ENCODE measurements at places on chromosomes 16 and 17.

DNA sequence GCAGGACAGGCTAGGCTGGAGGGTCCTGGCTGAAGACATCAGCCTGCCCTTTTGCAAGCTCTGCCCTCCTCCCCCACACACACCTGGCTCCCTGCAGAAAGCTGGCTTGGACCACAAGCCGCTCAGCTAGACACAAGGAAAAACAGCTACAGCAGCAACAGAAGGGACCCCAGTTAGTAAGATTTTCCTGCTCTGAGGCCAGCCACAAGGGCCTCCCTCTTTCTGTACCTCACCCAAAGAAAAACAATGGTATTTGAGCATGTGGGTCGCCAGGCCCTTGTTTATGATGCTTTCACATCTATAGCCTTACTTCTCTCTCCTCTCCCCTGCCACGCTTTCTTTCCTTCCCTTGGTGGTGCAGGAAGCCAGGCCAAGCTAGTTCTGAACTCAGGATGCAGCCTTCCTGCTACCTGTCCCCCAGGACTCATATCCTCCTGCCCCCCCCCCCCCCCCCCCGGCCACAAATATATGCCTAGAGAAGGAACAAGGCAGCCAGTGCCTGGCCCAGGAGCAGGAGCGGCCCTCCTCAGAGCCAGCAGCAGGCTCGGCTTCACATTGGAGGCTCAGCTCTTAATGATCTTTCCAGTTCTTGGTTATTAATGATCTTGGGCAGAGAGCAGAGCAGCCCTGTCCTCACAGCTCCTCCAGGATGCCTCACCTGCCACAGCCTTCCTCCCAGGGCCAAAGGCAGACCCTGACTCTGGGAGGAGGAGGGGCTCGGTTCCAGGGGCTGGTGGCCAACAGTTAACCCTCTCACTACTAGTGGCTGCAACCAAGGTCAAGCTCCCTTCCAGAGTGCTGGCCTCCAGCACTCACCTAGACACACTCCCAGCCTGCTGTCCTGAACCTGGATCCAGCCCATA lies 19.5 kb downstream of the GRIN2C start:
- no peak for DNase-seq

DNA sequence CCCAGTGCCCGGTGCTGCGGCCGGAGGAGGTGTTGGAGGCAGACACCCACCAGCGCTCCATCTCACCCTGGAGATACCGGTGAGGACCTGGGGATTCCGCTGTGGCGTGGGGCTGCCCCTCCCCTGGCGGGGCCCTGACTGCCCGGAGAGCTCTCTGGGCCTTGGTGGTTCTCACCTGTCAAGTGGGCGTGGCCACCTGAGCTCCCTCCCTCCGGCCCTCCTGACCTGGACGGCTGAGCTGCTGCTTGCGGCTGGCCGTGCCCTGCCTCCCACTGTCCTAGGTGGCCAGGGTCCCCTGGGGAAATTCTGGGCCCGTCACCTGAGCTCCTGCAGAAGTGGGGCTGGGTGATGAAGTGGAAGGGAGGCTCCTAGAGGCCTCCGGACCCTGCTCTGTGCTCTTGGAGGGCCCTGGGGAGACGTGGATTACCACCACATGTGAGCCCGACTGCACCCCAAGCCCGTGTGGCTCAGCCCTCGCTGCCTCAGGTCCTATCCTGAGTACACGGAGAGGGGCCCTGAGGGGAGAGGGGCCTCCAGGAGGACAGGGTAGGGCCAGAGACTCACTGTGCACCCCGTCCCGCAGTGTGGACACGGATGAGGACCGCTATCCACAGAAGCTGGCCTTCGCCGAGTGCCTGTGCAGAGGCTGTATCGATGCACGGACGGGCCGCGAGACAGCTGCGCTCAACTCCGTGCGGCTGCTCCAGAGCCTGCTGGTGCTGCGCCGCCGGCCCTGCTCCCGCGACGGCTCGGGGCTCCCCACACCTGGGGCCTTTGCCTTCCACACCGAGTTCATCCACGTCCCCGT lies 1.1 kb downstream of the IL17C start:
- DNase-seq, result no peak

DNA sequence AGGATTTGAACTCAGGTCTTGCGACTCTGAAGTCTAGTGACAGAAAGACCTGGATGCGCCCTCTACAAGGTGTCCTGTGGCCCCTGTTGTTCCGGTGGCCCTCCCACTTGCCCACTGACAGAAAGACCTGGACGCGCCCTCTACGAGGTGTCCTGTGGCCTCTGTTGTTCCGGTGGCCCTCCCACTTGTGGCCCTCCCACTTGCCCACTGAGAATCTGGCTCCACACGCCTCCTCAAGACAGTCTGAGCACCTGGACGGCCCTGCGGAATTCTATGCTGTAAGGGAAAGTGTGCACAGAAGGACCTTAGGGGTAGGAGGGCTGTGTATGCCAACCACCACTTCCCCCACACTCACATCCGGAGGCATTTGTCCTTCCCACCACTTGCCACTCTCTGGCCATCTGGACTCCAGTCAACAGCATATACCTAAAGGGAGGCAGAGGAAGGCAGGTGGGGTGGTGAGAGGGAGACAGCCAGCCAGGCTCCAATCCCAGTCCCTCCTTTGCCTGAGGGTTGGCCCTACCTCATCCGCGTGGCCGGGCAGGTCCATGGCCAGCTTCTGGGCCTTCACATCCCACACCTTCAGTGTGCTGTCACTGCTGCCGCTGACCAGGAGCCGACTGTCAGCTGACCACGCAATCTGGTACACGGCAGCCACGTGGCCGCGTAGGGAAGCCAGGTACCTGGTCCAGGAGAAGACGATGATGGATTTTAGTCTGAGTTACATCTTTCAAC lies 9.1 kb downstream of the NLE1 start:
- no peak for DNase-seq

- no peak for DNase-seq
Measured at GRCh38 chr16:14566599-14566998, 63.5 kb downstream of the PARN start.

GRCh38 chr17:22692806-22693171 lies 1000.5 kb downstream of the KCNJ18 start:
- no peak for DNase-seq

DNA sequence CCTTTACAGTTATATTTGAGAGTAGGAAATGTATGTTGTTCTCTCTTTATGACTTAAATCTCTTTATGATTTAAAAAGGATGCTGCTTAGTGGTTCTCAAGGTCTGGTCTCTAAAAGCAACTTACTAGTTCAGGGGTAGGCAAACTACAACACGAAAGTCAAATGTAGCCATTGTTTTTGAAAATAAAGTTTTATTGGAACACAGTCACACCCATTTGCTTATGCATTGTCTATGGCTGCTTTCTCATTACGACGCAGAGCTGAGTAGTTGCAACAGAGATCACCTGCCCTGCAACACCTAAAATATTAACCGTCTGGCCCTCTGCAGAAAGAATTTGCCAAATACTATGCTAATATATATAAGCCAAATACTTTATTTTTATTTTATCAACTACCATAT lies 58.2 kb downstream of the HELZ start:
- no peak for DNase-seq

DNA sequence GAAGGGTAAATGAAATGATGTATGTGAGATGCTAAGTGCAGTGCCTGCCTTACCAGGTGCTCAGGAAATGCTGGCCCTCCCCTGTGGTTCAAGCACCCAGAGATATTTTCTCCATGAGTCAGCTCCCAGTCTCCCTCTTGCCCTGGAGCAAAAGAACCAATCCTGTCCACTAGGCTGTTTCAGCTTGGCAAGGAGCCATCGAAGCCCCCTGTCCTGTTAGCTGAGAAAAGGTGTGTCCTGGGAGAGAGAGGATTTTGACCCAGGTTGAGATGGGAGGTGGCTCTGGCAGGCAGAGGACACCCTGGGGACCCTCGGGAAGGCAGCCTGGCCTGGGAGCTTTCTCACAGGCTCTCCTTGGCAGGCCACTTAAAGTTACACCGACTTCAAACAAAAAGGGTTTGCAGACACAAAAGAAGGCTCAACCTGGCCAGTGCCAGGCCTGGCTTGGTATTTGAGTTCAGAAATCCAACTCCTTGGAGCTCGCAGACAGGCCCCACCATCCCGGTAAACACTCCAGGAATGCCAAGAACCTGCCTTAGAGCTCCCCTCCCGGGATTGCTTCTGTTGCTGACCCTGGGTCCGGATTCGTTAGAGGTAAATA lies 29.6 kb downstream of the NTN1 start:
- no peak for DNase-seq

GRCh38 chr17:65850486-65850885 lies 289.0 kb upstream of the AXIN2 start:
- no peak for DNase-seq
